ENCODE measurements at places on chromosomes 5 and 9.

- no peak for DNase-seq
Measured at GRCh38 chr5:15522187-15522520, 22.2 kb downstream of the FBXL7 start.

- DNase-seq = no peak
Measured at GRCh38 chr9:106321394-106322180, 541.4 kb upstream of the ZNF462 start.

DNA sequence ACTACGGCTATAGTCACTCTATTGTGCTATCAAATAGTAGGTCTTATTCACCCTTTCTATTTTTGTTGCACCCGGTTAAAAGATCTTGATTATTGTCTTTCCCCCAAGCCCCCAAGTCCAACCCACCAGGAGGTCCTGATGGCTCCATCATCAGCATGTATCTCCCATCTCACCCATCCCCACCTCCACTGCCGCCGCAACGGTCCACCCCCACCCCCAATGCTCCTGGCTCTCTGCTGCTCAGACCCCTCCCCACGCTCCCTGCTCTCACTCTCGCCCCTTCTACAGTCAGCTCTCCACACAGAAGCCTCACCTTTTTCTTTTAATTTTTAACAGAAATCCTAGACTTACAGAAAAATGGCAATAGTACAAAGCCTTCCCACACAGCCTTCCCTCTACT, 51.5 kb upstream of the SH3PXD2B start:
- no peak for DNase-seq

DNA sequence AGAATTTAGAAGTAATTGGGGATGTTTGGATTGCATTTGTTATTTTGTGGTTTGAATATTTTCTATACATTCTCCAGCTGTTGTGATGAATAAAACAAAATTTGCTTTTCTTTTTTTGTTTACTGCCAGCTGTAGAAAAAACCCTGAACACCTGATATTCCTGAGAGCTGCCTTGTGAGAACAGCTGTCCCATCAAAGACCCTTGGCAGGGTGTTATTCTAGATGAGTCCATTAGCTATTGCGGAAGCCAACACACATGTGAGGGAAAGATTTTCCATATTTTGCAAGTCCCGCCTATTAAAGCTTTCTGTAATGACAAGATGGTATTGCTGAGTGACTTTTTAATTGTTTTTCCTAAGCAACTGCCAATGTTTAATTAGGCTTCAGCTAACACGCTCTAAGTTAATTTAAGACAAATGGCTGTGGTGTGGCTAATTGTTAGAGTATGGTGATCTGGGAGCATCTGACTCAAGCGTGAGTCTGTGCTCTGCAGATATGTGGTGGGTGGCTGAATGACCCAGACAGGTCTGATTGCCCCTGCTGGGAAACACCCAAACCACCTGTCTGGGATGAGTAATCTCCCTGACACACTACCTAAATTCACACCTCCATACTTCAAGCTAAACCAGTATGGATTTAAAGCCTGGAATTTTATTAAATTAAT, 86.5 kb upstream of the PRLR start:
- DNase-seq = no peak

DNA sequence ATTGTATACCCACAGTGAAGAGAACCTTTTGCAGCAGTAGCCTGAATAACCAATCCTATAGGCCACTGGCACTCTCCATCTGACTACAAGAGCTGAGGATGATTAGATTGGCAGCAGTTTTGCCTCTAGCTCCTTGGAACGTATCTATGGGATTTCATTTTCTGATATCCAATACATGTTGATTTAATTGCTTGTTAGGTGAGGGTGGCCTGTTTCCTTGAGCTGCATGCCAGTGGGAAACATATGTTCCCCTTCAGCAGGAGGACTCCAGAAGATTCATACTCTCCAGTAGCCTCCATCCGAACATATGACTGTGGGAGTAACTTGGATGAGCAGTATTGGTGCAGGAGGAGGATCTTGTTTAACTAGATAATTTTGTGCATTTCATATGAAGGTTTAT, 51.5 kb downstream of the GCNT1 start:
- DNase-seq = no peak

DNA sequence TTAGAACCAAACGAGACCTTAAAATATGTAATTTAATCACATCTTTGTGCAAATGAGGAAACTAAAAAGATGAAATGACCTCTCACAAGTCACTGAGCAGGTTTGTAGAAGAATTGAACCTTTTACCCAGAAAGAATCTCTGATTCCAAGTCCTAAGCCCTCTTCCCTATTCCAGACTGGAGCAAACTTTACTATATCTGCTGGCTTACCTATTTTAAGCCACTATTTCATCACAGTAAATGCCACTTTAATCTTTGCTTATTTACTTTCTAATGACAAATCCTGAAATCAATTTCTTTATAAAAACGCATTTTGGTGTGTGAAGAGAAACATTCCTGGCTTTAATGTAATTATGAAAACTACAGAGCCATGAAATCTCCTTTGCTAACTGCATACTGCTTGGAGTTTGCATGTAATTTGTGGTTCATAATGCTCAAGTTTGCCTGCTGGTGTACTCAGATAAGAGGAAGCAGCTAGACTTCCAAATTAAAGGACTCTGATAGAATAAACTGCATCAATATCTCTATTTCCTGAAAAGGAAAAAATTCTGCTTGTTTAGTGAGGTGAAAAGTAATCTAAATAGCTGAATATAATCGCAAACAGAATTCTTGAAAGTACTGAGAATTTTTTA, 121.2 kb downstream of the RAB3C start:
- no peak for DNase-seq

- DNase-seq = peak; percentile 7
Measured at GRCh38 chr5:39599721-39600431, 175.1 kb upstream of the DAB2 start.

- DNase-seq = no peak
Measured at GRCh38 chr9:89781838-89782540, 177.2 kb downstream of the GADD45G start.

DNA sequence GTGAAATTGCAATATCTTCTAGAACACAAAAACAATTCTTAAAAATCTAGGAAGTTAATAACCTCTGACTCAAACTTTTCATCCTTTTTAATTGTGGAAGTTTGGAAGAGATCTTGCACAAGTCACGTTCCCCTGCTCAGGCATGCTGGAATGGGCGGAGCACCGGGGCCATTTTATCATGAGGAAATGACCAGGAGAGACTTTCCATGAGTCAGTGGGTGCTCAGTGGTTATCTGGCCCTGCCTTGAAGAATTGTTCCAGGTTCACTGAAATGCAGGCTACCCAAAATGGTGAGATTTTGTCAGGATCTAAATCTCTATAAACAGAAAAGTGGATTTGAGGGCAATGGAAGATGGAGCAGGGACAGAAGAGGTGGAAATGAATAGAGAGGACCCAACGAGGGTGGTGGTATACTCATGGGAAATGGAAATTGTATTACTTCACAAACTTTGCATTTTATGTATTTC, 61.2 kb downstream of the FYB1 start:
- DNase-seq = no peak

- DNase-seq = no peak
Measured at GRCh38 chr9:34496149-34496712, 26.6 kb downstream of the ENHO start.

GRCh38 chr9:85703398-85703797, 38.4 kb downstream of the AGTPBP1 start:
- DNase-seq = no peak

GRCh38 chr5:28156981-28157380, 1118.6 kb upstream of the CDH9 start:
- no peak for DNase-seq

GRCh38 chr5:134510970-134511795, 14.3 kb upstream of the JADE2 start:
- DNase-seq = no peak

GRCh38 chr9:128685636-128686489, 3.2 kb upstream of the SET start:
- no peak for DNase-seq

DNA sequence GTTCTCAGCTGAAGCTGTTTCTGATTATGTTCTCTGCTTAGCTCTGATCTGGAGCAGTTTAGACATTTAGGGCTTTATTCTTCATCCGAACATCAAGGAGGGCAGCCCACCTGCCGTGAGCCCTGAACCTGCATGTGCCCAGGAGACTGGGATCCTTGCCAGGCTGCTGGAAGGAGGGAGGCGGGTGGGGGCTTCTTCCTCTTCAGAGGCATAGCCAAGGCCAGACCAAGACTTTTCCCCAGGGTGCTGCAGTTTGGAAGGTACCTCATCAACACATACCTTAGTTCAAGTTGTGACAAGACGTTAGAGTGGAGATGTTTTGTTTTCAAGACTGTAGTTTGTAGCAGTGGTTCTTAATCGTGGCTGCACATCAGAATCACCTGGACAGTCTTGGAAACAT, 64.9 kb downstream of the RALGPS1 start:
- DNase-seq = no peak

DNA sequence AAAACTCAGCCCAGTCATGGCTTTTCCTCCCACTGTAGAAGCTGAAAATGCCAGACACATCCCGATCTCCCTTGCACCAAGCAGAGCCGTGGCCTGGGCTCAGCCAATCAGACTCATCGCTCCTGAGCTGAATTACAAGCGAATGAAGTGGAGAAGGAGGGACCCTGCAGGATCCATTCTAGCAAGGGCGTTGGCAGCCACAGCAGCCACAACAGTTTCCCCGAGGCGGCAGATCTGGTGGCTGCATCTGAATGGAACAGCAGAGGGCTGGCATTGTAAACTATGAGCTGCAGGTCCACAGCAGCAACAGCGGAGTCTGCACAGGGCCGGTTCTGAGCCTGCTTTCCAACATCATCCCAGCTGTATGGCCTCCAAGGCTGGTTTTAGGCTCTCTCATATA, 23.8 kb downstream of the ALG2 start:
- DNase-seq = no peak

DNA sequence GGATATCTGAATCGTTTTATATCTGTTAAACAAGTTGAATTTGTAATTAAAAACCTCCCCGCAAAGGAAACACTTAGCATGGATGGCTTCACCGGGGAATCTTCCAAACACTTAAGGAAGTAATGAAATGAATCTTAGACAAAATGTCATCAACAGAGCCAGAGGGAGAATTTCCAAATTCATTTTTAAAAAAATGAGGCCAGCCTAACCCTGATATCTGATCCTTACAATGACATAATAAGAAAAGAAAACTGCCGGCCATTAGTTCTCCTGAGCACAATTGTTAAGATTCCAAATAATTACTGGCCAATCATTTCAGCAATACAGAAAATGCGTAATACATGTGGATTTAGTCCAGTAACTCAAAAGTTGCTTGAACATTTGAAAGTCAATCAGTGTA, 6.1 kb upstream of the KIF12 start:
- DNase-seq = no peak

- DNase-seq = peak; percentile 27
Measured at GRCh38 chr9:6355728-6356127, 27.6 kb downstream of the TPD52L3 start.

- no peak for DNase-seq
Measured at GRCh38 chr5:74442466-74442865, 198.1 kb downstream of the ENC1 start.

- DNase-seq = no peak
Measured at GRCh38 chr5:142807372-142807911, 37.3 kb downstream of the ARHGAP26 start.

DNA sequence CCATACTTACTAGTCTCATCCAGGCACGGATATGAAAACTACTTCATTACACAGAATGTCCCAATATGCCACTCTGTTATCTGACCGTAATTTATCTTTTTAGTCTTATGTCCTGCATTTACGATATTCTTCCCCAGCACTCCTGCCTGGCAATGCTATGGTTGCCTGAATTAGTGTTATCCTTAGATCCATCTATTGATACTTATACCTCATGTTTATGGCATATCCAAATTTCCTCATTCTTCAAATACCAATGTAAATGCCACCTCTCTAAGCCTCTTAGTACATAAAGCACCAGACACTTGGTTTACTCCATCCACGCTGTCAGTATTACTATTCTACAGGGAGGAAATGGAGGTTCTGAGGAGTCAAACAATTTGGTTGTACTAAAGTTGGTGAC, 507.8 kb upstream of the NMUR2 start:
- no peak for DNase-seq

- no peak for DNase-seq
Measured at GRCh38 chr5:124724357-124725039, 21.9 kb downstream of the ZNF608 start.

GRCh38 chr5:87741881-87742280, 329.2 kb upstream of the CCNH start:
- no peak for DNase-seq

DNA sequence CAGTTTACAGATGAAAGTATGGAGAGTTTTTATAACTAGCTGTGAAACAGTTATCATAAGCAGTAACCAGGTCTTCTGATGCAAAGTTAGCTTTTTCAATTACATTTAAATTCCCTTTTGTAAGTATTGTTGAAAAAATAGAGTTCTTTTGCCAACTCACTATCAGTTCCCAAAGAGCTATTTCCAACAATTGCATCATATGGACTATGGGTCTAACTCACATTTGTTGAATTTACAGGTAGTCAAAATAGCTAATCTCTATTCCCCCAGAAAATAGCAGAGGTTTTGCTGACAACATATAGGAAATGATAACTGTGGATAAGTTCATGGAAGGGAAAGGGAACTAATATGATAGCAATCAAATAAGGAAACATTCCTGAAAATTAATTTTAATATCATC, 1.4 kb downstream of the SPINK1 start:
- no peak for DNase-seq

DNA sequence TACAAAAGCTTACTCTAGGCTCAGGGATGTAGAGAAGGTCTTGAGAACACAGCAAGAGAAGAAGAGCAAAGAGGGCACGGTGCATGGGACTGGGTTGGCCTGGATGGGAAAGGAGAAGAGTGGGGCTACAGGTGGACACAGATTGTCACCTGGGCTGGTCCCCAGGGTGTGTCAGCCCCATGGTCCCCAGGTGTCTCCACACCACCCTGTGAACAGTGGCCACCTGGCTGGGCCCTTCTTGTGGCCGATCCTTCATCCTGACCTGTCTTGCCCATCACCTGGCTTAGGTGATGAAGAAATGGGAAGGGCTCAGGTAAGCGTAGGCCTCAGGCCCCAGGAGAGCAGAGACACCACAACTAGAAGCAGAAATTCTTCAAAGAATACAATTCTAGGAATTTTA, 188.9 kb downstream of the TENT4A start:
- no peak for DNase-seq

DNA sequence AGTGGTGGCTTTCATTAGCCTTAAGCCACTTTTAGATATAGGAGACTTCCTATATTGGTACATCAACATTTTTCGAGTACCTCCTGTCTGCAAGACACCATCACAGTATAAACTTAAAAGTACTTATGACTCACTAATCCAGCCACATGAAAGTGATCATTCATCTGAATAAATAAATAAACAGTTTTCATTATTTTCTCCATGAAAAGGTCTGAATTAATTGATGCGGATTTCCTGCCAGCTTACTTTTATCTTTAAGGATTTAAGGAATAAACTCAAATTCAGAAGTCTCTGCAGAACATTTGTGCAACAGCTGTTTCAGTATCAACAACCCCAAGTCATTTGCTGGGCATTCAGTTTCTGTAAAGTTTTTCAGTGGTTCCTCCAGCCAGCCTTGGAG, 4.0 kb downstream of the SAP30L start:
- no peak for DNase-seq

GRCh38 chr5:16791036-16791705, 144.9 kb downstream of the MYO10 start:
- no peak for DNase-seq

- DNase-seq = no peak
Measured at GRCh38 chr5:30040488-30041118, 1152.9 kb upstream of the CDH6 start.

- no peak for DNase-seq
Measured at GRCh38 chr9:134136118-134136995, 475 bp downstream of the WDR5 start.

- DNase-seq = no peak
Measured at GRCh38 chr5:154117050-154117449, 73.5 kb upstream of the GALNT10 start.

GRCh38 chr5:12488161-12488560, 583.9 kb upstream of the CTNND2 start:
- DNase-seq = no peak
